ENCODE measurements at places on chromosomes 1 and 21. TPM values are rescaled to one million over a fixed set of nuclear protein-coding genes. Genes with fewer than 3 reads are reported as not detected.

HSPB7 gene
- total RNA-seq, result not detected

ANKRD65 gene
- total RNA-seq, result not detected

TMPRSS2 gene
- total RNA-seq, result 0.07 TPM

ELK4 gene
- 115 TPM for total RNA-seq

KIAA0040 gene
- 88.7 TPM for total RNA-seq

PEX19 gene
- 53.2 TPM for total RNA-seq

TDRKH gene
- total RNA-seq, result 20.3 TPM

HSD11B1 gene
- 16.1 TPM for total RNA-seq

ANGPTL3 gene
- not detected for total RNA-seq

RASSF5 gene
- 252 TPM for total RNA-seq

S100A7A gene
- total RNA-seq, result not detected

RGS16 gene
- total RNA-seq, result 37.8 TPM

TCHH gene
- not detected for total RNA-seq

NDC1 gene
- total RNA-seq, result 21.7 TPM

CXADR gene
- 0.39 TPM for total RNA-seq

CFAP74 gene
- not detected for total RNA-seq

ARHGAP30 gene
- total RNA-seq, result 314 TPM

IFT25 gene
- 59.9 TPM for total RNA-seq

RNU1-1 gene
- total RNA-seq, result 2,156 TPM

SPATA46 gene
- not detected for total RNA-seq

MFSD2A gene
- 6.0 TPM for total RNA-seq

FMN2 gene
- total RNA-seq, result not detected

GALE gene
- total RNA-seq, result 20.7 TPM

CRP gene
- not detected for total RNA-seq

RAB25 gene
- not detected for total RNA-seq

SH3BGR gene
- total RNA-seq, result 1.2 TPM

TTC34 gene
- total RNA-seq, result 2.3 TPM

SPRR5 gene
- not detected for total RNA-seq

AMY1C gene
- not detected for total RNA-seq

NBPF10 gene
- 5.8 TPM for total RNA-seq

All from T-helper 1 cell treated with Interleukin-12 subunit alpha and Interleukin-12 subunit beta and Interleukin-4 antibody, amounts not matched to agents 30 ng/mL and 1 ng/mL, for 36 hours (primary cell).